ENCODE measurements at places on chromosomes 4 and X.

DNA sequence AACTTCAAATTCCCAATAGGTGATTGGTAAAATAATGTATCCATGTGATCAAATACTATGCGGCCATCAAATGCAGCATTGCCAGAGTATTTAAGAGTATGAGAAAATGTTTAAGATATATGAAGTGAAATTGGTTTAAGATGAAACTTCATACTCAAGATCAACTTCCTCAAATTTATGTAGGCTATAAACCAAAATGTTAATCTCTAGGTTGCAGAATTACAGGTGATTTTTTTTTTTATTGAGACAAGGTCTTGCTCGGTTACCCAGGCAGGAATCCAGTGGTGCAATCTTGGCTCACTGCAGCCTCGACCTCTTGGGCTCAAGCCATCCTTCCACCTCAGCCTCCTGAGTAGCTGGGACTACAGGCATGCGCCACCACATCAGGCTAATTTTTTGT, 25.3 kb downstream of the ACSL4 start:
- no peak for DNase-seq

DNA sequence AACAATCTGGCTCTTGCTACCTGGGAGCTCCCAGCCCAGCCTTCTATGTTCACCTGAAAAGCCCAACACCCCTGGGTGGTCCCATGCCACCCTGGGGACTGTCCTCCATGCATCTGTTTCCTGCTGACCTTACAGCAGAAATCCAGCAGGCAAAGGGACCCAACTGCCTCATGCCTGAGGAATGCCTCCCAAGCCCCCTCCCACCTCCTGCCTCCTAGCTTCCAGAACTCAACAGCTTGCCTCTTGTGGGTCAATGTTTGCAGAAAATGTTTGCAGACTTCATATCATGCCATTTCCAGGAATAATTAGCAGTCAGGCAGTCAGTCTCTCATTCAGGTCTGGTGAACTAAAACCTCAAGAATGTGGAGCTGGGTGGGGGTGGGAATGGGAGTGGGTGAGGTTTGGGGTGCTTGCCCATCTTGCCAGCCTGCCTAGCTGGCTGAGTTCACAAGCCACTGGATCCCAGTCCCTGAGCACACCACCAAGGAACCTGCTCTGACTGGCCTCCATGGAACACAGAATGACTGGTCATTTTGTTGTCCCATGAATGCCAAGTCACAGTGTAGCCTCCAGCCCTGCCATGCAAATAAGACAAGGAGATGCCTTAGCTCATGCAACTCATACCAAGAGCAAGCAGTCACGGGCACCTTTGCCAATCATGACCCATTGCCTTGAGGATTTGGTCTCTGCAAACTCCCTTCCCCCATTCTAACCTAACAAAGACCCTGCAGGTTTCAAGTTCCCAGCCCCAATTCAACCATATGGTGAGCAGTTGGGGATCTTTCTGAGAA, 12.1 kb upstream of the PLAC1 start:
- no peak for DNase-seq

- no peak for DNase-seq
These were observed 28.9 kb downstream of the TMPRSS11E start for GRCh38 chr4:68476191-68476590.

GRCh38 chr4:10098780-10099160, 17.8 kb downstream of the WDR1 start:
- no peak for DNase-seq

- DNase-seq: no peak
These were observed 69.4 kb downstream of the RWDD4 start for GRCh38 chr4:183589461-183590099.

DNA sequence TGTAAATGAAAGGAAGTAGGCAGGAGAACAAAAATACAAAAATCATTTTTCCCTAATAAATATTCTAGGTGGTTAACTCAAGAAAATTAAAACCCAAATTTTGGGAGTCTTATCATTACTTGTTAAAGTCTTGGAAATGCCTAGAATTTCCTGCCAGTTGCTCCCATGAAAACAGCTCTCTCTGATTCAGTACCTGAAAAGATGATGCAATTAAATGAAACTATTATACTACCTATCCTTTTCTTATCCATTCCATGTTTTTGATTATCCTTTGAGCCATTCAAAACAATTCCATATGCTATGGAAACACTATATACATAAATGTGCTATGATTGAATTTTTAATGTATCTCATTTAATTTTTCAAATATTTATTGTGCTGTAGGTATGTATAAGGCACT, 50.5 kb upstream of the AMELX start:
- DNase-seq: no peak

GRCh38 chr4:158578476-158578875, 56.8 kb downstream of the RXFP1 start:
- DNase-seq: no peak

DNA sequence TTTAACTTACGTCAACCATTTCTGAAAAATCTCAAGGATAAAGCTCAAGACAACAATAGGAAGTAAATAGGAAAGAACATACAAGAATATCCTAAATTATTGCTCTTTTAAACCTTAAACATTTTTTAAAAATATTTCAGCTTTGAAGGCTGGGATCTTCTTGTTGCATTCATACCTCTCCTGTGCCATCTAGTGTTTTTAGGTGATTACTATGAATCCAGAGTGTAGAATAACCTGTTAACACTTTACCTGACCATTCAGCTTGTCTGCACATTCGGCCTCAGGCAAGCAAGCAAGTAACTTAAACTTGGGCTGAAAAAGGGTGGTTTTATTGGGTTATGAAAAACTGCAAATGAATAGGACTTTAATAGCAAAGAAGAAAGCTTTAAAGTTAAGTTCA, 507.8 kb upstream of the INTU start:
- no peak for DNase-seq

DNA sequence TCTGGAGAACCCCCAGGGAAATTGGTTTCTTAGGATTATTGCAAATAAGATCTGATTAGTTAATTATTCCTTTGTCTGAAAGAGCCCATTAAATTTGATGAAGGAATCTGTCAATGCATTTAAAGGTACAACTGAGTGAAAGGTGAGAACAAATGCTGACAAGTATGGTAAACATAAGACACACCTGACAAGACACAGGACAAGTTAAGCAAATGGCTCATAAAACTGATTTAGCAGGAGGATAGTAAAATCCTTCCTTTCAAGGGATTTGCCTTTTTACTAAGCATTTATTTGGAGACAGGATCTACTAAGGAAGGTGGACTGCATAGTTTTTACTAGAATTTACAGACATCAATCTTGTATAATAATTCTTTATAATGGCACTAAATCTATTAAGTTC, 553.9 kb downstream of the SPRY1 start:
- DNase-seq: no peak

DNA sequence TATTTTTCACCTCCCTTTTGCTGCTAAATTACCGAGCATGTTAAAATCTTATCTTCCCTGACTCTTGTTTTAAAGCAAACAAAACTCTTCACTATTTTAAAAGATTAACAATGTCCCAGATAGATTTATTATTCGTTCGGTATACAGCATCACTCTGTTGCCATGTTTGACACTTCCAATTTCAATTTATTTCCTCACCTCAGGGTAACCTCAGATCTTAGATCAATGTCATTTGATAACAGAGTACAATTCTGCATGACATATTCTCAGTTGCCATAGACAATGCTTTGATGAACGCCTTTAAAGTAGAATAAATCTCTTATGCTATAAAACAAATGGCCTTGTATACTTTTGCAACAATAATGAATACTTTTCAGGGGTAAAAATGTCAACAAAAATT, 1078.1 kb upstream of the IGFBP7 start:
- DNase-seq: no peak

DNA sequence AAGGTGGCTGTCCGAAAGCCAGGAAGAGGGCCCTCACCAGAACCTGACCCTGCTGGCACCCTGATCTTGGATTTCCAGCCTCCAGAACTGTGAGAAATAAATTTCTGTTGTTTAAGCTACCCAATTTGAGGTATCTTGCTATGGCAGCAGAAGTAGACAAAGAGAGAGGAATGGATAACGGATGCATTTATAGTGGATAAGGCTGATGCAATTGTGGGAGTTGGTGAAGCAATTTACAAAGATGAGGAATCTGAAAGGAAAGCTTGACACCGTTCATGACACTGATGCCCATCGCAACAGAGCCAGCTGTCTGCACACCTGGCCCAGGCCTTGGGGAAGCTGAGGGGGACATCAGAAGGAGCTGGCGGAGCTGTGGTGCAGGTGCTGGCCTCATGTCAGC, 35.7 kb upstream of the MSL3 start:
- DNase-seq: no peak

DNA sequence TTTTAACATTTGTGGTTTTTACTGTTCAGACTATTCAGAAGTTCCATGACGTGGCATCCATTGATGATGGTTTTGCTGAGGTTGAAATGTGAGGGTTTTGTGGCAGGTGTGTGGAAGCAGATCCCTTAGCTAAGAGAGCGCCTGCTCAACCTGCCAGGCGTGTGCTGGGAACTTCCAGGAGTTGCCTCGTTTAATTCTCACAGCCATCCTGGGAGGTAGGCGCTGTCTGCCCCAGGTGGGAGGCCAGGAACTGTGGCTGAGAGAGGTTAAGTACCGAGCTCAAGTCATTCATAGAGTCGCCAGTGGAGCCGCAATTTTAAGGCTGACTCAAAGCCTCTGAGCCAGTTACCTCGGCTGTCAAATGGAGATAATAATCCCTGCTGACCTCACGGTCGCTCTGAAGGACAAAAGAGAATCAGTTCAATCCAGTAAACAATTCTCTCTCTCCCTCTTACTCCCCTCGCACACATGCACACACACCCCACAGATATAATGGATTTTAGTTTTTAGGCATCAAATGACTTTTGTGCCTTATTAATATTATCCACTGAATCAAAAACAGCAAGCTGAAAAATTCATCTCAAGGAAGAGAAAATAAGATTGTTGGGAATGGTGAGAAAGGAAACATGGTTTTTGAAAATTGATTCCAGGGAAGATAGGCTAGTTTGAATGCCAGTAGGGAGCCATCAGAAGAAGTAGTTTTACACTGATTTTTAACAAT, 171.3 kb downstream of the PTTG2 start:
- peak; percentile 30 for DNase-seq

DNA sequence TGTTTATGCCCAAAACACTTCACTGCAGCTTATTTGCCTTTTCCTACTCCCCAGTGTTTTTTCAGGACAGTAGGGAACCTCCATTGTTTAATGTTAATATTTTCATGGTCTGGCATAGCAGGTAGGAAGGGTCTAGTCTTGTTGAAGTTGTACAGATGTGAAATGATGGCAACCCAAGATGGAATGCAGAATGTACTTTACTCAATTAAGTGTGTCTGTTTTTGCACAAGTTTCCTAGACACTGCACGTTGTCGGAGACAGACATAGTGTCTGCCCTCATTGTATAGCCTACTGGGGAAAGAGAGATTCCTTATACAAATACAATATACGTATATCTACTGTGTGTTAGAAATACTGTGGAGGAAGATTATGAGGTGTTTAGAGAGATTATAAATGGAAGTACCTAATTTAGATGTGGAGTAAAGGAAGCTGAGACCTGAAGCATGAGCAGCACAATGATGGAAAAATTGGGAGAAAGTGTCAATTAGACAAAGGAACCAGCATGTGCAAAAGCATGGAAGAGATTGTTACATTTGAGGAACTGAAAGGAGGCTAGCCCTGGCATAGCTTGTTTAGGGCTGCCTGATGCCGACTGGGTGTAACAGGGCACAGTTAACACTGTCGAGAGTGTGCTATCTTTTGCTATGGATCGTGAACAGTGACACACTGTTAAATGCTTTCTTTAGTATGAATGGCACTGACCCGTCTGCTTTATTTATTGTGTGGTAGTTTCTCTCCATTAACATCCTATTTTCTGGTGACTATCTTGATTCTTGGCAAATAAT, 18.4 kb downstream of the CPEB2 start:
- DNase-seq: no peak

DNA sequence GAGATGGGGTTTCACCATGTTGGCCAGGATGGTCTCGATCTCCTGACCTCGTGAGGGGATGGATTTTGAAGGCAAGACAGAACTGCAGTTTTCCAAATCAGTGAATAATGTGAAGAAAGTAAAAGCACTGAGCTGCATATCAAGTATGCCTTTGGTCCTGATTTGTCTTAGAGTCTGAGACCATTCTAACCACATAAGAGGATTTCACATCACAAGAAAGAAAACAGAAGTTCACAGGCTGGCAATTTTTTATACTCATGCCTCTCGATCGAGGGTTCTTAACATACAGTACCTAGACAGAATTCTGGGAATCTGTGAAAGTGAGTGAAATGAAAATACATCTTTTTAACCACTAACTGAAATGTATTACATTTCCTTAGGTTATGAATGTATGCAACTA, 23.3 kb downstream of the CHIC2 start:
- DNase-seq: no peak

DNA sequence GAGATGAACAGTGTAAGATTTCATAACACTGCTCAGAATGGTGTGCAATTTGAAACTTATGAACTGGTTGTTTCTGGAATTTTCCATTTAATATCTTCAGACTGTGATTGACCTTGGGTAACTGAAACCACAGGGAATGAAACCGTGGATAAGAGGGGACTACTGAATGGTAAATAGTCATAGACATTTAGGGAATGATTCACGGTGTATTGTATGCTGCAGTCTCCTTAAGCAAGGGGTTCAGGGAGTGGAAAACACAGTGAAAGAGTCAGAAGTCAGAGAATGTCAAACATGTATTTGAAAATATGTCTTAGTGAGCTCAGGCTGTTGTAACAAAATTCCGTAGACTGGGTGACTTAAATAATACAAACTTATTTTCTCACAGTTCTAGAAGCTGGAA, 398.2 kb upstream of the DIPK2B start:
- DNase-seq: no peak

- no peak for DNase-seq
These were observed 188.4 kb downstream of the WDFY3 start for GRCh38 chr4:84778041-84778440.

- no peak for DNase-seq
These were observed 52.9 kb upstream of the HPF1 start for GRCh38 chr4:169810325-169811323.

DNA sequence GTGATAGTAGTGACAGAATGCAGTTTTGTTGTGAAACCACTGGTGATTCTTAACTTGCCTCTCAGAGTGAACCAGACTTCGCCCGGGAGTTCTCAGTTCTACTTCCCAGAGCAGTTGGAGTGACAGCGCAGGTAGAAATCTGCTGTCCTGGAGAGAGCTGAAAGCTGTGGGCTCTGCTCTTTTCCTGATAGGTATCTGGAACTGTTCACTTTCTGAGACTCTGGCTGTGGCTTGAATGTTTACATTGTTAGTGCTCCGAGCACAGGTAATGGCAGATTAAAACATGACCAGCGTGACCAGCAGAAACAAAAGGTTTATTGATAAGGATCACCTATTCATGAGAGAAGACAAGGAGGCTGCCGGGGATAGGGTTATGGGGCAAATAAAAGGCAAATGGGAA, 360.7 kb downstream of the BMPR1B start:
- no peak for DNase-seq

DNA sequence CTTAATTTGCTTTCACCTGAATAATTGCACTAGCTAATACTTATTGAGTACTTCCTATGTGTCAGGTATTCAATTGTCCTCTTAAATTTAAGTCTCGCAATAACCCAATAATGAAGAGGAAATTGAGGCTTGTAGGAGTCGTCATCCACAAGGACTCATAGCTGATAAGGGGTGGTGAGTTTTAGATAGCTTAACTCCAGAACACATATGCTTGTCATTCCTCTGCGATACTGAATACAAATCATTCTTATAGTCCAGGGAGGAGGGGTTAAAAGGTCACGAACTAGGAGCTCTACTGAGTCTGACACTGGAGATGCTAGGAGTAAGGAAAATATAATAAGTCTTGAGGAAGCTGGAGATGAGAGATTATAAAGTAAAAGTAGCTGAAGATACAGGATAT, 1.4 kb upstream of the PACRGL start:
- no peak for DNase-seq

- DNase-seq: no peak
These were observed 529 bp upstream of the CITED1 start for GRCh38 chrX:72306085-72306801.

Measured in stimulated activated CD8-positive, alpha-beta memory T cell treated with anti-CD3 and anti-CD28 coated beads, Interleukin-4, amount 100 ng/mL, for 1 hour (primary cell).